H1 (cell line): ENCODE measurements at places on chromosomes 13 and 19. TPM values are rescaled to one million over a fixed set of nuclear protein-coding genes. Genes with fewer than 3 reads are reported as not detected.

Gene EFNB2
- total RNA-seq: 10.3 and 12.0 TPM in 2 replicates

Gene SERP2
- 1.7 and 2.0 TPM in 2 replicates for total RNA-seq

Gene ONECUT3
- total RNA-seq: not detected in 2 replicates

Gene PEAK3
- total RNA-seq: not detected in 2 replicates

Gene TMPRSS9
- 0.19 and 0.33 TPM in 2 replicates for total RNA-seq

Gene KLF1
- 0.59 and 0.84 TPM in 2 replicates for total RNA-seq

Gene FPR1
- total RNA-seq: not detected in 2 replicates

Gene MBD3L2B
- total RNA-seq: not detected in 2 replicates

Gene ANGPTL8
- total RNA-seq: not detected in 2 replicates

Gene LGALS4
- total RNA-seq: 0.37 and 0.54 TPM in 2 replicates

Gene ZNF433
- total RNA-seq: 1.4 and 1.8 TPM in 2 replicates

Gene CD22
- 0.54 and 0.60 TPM in 2 replicates for total RNA-seq

Gene PSG7
- not detected in 2 replicates for total RNA-seq

Gene RGS9BP
- total RNA-seq: 0.26 and 0.33 TPM in 2 replicates

Gene NLRP9
- total RNA-seq: not detected in 2 replicates

Gene YJEFN3
- 5.0 and 5.7 TPM in 2 replicates for total RNA-seq

Gene RXFP2
- total RNA-seq: not detected in 2 replicates

Gene ZDHHC20
- 80.7 and 89.0 TPM in 2 replicates for total RNA-seq

Gene CD33
- not detected in 2 replicates for total RNA-seq

Gene PCDH9
- total RNA-seq: 0.60 and 0.77 TPM in 2 replicates

Gene HPN
- 12.3 and 14.7 TPM in 2 replicates for total RNA-seq

Gene POLD1
- total RNA-seq: 141 and 149 TPM in 2 replicates

Gene ZGLP1
- 4.6 and 5.1 TPM in 2 replicates for total RNA-seq

Gene SIGLEC8
- total RNA-seq: not detected in 2 replicates

Gene FCER2
- 0.29 TPM in 1 of 2 replicates, not detected in the other for total RNA-seq

Gene PMIS2
- not detected in 2 replicates for total RNA-seq

Gene TMEM255B
- 2.7 and 4.4 TPM in 2 replicates for total RNA-seq

Gene ATP7B
- 9.2 and 10.8 TPM in 2 replicates for total RNA-seq

Gene ZBTB45
- 16.9 and 17.3 TPM in 2 replicates for total RNA-seq

Gene TPTE2
- total RNA-seq: not detected in 2 replicates

Gene RNF225
- 1.0 and 1.2 TPM in 2 replicates for total RNA-seq

Gene ZNF878
- 9.1 and 9.5 TPM in 2 replicates for total RNA-seq
